ENCODE measurements at places on chromosomes 16 and 17.

DNA sequence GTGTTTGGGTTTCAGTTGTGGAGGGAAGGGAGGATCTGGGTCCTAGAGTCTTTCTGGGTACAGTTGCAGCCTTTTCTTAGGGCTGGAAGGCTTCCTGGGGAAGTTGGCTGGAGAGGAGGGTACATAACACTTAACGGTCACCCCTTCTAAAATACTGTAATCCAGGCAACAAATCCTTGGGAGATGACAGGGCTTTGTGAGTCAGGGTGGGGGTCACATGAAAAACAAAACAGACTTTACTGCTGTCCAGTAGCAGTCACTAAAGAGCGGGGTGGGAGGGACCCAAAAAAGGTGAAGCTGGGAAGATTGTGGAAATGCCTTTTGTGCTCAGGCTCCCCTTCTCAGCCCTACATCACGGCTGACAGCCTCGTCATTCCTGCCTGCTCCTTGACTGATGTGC lies 6.3 kb downstream of the SAP30BP start:
- DNase-seq, result no peak

GRCh38 chr17:82161216-82161615 lies 51.4 kb downstream of the CCDC57 start:
- no peak for DNase-seq

DNA sequence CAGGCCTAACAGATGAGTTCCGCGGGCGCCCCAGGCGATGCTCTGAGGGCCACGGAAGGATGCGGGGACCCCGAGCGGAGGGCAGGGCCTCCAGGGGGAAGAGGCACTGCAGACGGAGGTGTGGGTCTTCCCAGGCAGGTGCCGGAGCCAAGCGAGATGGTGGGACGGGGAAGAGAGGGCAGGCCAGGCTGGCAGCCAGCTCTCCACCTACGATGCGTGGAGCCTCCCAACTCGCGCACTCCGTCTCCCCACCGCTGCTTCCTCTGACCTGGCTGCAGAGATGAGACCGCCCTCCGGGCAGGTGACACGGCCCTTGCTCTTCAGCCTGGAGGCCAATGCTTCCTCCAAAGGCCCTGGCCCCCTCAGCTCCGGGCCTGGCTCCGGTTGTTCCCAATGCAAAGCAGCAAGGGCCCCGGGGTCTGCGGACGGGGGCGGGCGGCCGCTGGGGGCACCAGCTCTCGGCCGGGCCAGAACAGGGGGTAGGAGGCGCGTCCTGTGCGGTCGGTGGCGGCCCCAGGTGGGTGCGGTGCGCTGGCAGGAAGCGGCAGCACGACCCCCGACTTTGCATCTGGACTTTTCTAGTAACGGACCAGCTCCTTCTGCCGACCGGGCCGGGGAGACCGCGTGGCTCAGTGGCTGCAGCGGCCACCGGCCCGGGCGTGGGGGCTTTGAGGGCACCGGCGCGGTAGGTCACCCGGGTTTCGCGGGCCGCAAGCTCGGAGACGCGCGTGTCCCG lies 1.5 kb upstream of the SOX8 start:
- DNase-seq, result no peak

- no peak for DNase-seq
Observed at GRCh38 chr16:52074133-52074532, 472.8 kb downstream of the TOX3 start.

DNA sequence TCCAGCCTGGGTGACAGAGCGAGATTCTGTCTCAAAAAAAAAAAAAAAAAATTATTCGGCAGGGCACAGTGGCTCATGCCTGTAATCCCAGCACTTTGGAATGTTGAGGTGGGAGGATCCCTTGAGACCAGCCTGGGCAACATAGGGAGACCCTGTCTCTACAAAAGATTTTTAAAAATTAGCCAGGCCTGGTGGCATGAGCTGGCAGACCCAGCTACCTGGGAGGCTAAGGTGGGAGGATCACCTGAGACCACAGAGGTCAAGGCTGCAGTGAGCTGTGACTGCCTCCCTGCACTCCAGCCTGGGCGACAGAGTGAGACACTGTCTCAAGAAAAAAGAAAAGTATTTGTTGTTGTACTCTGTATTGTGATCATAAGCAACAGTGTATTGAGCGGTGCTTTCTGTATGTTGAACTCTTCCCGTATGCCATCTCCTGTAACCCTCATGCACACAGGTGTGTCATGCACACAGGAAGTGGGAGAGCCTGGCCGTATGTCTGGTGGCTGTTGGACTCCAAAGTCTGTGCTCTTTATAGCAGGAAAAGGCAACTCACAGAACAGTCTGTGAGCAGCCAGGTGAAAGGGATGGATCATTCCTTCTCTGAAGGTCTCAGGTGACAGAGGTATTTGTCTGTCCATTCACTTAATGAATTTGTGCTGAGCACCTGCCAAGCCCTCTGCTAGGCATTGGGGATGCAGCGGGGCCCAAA lies 17.1 kb downstream of the CDH1 start:
- DNase-seq, result no peak

DNA sequence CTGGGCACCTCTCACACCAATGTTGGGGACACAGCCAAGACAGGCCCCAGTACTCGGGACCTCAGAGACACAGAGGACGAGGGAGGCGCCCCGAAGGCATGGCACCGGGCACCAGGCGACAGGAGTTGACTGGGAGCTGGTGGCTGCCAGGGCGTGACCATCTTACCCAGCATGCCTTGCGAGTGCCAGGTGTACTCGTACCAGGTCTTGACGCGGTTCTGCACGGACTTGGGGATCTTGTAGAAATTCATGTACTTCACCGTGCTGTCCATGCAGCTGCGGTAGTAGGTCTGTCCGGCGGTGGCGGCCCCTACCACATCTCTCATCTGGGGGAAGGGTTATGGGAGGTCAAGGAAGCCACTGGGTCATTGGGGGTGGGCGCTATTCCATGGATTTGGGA lies 67.3 kb downstream of the CNGB1 start:
- no peak for DNase-seq

DNA sequence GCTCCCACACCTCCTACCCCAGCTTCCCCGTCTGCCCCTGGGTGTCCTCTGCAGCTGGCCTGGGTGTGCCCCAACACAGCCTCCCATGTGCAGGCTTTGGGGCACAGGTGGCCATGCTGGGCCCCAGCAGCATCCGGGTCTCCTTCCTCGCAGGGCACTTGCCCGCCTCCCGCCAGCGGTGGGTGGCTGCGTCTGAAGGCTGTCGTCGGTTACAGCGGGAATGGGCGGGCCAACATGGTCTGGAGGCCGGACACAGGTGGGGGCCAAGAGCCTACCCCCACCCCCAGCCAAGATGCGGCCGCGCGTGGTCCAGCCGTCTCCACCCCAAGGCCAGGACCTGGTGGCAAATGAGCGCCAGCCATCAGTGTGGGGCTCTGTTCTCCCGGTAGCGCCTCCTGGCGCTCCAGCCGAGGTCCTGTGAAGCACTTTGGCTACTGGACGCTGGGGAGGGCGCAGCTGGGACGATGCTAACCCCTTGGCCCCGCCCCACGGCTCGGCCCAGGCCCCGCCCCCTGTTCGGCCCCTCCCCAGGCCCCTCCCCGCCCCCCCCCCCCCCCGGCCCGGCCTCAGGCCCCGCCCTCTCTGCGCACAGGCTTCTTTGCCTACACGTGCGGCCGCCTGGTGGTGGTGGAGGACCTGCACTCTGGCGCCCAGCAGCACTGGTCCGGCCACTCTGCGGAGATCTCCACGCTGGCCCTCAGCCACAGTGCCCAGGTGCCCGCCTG lies 7.3 kb upstream of the RHOT2 start:
- DNase-seq, result peak; percentile 95

GRCh38 chr17:34609210-34609609 lies 29.8 kb downstream of the TMEM132E start:
- no peak for DNase-seq

Measured in suppressor macrophage treated with lipopolysaccharide for 4 hours (primary cell).